Dorsolateral prefrontal cortex (tissue), 122 donors: ENCODE measurements at places on chromosomes 3 and 15. TPM values are rescaled to one million over a fixed set of nuclear protein-coding genes. Genes with fewer than 3 reads are reported as not detected.

GOLGA6A gene
- 0.93 TPM for total RNA-seq

FAM162A gene
- total RNA-seq: 75.6 TPM

EXD1 gene
- total RNA-seq: not detected

PFN2 gene
- 148 TPM for total RNA-seq

SLC2A2 gene
- total RNA-seq: not detected

STIMATE gene
- total RNA-seq: 14.7 TPM

CYP1A2 gene
- not detected for total RNA-seq

SNAPC5 gene
- 27.5 TPM for total RNA-seq

REC114 gene
- total RNA-seq: not detected

CLRN1 gene
- not detected for total RNA-seq

IFT57 gene
- total RNA-seq: 57.0 TPM

CCR1 gene
- 0.64 TPM for total RNA-seq

SEMA3F gene
- 8.4 TPM for total RNA-seq

MOBP gene
- total RNA-seq: 274 TPM

GHRL gene
- 5.7 TPM for total RNA-seq

VWA5B2 gene
- total RNA-seq: 46.1 TPM

AP3B2 gene
- 199 TPM for total RNA-seq

GOLGA8H gene
- total RNA-seq: not detected

TMEM207 gene
- not detected for total RNA-seq

ANO10 gene
- 52.4 TPM for total RNA-seq

TRPC1 gene
- 31.2 TPM for total RNA-seq

GOLGA8J gene
- not detected for total RNA-seq

CHCHD4 gene
- total RNA-seq: 13.8 TPM

CLDN16 gene
- 1.1 TPM for total RNA-seq

SNURF gene
- total RNA-seq: 247 TPM

ADGRG7 gene
- total RNA-seq: not detected

LRRC2 gene
- total RNA-seq: 15.5 TPM

CFAP91 gene
- 9.0 TPM for total RNA-seq

BFSP2 gene
- total RNA-seq: not detected

TCAIM gene
- 35.8 TPM for total RNA-seq

KBTBD8 gene
- total RNA-seq: 6.8 TPM

SNTN gene
- total RNA-seq: not detected

HRH1 gene
- total RNA-seq: 5.7 TPM

CHAC1 gene
- total RNA-seq: 9.0 TPM

SYNPR gene
- 114 TPM for total RNA-seq

HRG gene
- not detected for total RNA-seq

GOLGA8S gene
- total RNA-seq: 2.8 TPM

GOLGA6D gene
- 0.36 TPM for total RNA-seq

EOGT gene
- total RNA-seq: 15.6 TPM

CAMK1 gene
- 76.9 TPM for total RNA-seq

NGLY1 gene
- 38.8 TPM for total RNA-seq

FAM131A gene
- 148 TPM for total RNA-seq

CNTN6 gene
- 6.5 TPM for total RNA-seq

TGM4 gene
- not detected for total RNA-seq

PCSK6 gene
- total RNA-seq: 34.0 TPM

DUOXA1 gene
- total RNA-seq: not detected

CAND2 gene
- 30.0 TPM for total RNA-seq

TRPM1 gene
- 0.72 TPM for total RNA-seq

KLHL40 gene
- not detected for total RNA-seq

GPX1 gene
- total RNA-seq: 164 TPM

EPHA3 gene
- 9.2 TPM for total RNA-seq
